ENCODE measurements at places on chromosomes 16 and 17.

GRCh38 chr17:2263183-2264066, 40.2 kb downstream of the SMG6 start:
- no peak for ATAC-seq

- no peak for ATAC-seq
Observed at GRCh38 chr17:76137351-76138233, 3.5 kb downstream of the FOXJ1 start.

DNA sequence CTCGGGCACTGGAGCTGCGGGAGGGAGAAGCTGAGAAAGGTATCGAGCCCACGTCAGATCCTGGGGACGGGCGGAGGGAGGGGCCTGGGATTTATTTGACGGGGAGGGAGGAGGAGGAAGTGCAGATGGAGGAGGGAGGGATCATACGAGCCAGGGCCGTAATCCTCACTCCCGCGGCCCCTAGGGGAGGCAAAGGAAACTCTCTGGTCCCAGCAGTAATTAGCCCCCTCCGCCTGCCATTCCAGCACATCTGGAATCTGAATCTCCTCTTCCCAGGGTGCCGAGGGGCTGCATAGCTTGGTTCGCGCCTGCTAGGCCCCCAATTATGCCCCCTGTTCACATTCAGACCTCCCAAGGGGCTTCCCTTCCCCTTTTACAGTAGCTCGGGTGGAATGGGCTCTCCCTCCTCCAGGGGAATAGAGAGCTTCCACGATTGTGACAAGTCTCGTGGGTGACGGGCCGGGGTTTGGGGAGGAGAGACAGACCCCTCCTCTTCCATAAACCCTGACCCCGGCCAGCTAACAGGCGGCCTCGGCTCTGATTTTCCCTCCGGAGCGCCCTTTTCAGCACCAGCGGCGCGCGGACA, at the start of gene SEZ6L2:
TSS of gene SEZ6L2 (minus strand) at position 35 of the 586 bp plus-strand sequence. CDS start 531 bp downstream, outside the sequence.
- ATAC-seq = no peak

- no peak for ATAC-seq
Observed at GRCh38 chr17:69593716-69594115, 179.2 kb downstream of the MAP2K6 start.

DNA sequence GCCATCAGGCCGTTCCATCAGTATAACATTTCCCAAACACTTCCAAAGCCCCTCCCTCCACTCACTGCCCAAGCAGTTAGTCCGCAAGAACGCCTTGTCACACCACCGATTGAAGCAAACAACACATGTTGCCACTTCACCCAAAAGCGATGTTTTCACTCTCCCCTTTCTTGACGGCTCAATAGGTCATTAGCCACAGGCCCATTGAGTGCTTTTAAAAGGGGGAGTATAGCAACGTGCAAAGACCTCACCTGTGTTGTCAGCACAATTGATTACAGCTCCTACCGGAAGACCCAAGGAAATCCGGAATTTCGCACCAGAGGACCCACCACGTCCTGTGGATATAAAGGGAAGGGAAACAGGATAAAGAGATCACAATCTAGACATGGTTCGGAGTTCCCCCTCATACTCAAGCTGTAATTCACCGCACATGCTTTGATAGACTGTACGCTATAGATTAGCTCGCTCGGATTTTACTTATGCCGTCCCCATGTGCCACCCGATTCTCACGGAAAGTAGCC, 690 bp downstream of the RPL23 start:
- peak; percentile 49 for ATAC-seq

- peak; percentile 40 for ATAC-seq
Observed at GRCh38 chr17:39979893-39980350, 685 bp upstream of the PSMD3 start.

DNA sequence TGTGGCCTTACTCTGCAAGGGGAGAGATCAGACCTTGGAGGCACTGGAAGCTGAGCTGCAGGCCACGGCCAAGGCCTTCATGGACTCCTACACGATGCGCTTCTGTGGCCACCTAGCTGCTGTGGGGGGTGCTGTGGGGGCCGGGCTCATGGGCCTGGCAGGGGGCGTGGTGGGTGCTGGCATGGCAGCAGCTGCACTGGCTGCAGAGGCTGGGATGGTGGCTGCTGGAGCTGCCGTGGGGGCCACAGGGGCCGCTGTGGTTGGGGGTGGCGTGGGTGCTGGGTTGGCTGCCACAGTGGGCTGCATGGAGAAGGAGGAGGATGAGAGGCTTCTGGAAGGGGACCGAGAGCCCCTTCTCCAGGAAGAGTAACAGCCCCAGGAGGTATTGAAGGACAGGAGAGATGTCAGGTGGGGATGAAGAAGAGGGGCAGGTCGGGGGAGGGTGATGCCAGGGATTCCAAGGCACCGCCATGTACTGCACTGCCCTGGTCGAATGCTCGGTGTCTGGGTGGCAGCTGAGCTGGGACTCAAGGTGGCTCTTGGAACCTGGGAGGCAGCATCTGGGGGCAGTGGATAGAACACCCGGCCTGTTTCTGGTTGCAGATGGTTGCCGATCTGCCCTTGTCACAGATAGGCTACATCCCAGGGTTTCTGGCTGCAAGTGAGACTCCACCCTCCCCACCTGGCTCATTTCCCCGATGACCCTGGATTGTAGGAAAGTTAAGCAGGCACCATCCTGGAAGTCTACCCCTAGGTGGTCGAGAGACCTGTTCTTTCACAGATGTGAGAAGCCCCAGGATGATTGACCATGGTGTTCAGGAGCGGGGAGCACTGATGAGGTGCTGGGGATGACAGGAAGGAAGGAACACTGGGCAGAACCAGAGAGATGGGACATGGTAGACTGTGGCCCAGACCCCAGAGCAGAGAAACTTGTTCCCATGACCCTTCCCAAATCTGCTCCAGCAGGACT, 5.1 kb downstream of the RNF112 start:
- ATAC-seq = no peak

GRCh38 chr16:85392756-85393673, 220.1 kb upstream of the GSE1 start:
- no peak for ATAC-seq

GRCh38 chr17:75828076-75828400, 16.2 kb downstream of the UNC13D start:
- no peak for ATAC-seq

GRCh38 chr17:68353111-68353521, 61.8 kb downstream of the ARSG start:
- no peak for ATAC-seq

DNA sequence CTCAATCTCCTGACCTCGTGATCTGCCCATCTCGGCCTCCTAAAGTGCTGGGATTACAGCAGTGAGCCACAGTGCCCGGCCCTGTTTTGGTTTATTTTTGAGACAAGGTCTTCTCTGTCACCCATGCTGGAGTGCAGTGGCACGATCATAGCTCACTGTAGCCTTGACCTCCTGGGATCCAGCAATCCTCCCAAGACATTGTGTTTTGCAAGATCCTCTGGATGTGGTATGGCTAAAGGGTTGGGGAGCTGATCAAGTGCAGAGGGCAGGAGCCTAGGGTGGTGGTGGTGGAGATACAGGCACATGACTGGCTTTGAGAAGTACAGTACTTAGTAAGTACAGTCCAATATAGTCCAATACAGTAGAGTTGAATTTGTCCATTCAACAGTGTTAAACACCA, 16.6 kb upstream of the TNS4 start:
- ATAC-seq = no peak

All from stimulated activated memory B cell treated with anti-CD40 and anti-IgM and Interleukin-4, amounts not matched to agents 10 μg/mL and 1 μg/mL and 100 μg/mL, for 72 hours (primary cell).